Germinal center (tissue), 1 donor: ENCODE measurements at places on chromosomes 2 and 18.

DNA sequence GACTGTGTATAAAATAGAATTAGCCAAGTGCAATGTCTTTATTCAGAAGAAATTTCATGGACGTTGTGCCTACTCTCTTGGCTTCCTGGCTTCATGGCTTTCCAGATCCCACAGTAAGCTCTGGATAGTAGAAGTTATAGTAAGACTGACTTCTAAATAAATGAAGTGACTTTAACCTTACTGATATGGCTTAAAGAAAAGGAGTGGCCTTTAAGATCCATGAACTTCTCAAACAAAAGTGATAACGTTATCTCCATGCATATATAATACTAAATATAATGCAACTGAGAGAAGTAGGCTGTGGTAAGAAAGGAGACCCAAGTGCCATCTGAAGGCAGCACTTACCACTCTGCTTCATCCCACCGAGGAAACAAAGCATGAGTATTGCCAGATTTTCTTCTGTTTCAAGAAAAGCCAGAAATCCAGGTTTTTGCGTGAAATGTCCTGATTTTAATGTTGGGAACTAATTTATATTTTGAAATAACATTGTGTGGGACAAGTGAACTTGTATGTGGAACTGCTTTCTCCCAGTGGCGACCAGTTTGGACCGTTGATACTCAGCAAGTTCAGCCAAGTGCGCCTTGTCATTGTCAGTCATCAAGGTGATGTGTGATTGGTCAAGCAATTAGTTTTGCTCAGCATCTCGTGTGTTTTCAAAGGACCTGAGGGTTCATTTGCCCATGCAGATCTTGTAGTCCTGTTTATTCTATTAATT lies 13.9 kb upstream of the IL37 start:
- no peak for DNase-seq

DNA sequence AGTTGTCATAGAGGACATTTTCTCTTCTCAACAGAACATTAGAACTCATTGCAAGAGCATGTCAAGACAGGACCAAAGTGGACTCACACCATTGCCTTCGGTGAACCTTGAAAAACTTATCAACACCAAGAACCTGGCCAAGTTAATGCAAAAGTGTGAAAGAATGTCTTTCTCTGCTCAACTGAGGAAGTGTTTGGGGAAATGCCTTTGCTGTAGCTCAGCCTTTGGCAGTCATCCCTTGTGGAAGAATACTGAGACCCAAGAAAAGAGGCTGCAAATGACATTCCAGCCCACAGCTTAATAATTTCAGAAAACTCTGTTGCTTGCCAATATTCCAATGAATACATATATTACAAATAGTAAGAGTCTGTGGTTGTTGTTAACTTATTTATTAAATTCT lies 728.8 kb upstream of the PIK3C3 start:
- DNase-seq = no peak

GRCh38 chr2:118539290-118539689 lies 308.2 kb downstream of the EN1 start:
- DNase-seq = no peak

- no peak for DNase-seq
Observed at GRCh38 chr2:236167297-236168109, 683 bp downstream of the GBX2 start.
